ENCODE measurements at places on chromosomes 6 and 20.

GRCh38 chr6:31128093-31128676 lies 7.9 kb upstream of the CDSN start:
- peak; percentile 24 for DNase-seq

DNA sequence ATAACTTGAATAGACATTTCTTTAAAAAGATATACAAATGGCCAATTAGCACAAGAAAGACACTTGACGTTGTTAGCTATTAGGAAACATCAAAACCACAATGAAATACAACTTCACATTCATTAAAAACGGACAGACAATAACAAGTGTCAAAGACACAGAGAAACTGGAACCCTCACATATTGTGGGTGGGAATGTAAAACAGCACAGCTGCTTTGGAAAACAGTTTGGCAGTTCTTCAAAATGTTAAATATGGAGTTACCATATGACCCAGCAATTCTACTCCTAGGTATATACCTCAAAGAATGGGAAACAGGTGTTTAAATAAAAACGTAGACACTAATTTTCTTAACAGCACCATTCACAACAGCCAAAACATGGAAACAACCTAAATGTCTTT lies 100.5 kb upstream of the SLC22A23 start:
- no peak for DNase-seq

DNA sequence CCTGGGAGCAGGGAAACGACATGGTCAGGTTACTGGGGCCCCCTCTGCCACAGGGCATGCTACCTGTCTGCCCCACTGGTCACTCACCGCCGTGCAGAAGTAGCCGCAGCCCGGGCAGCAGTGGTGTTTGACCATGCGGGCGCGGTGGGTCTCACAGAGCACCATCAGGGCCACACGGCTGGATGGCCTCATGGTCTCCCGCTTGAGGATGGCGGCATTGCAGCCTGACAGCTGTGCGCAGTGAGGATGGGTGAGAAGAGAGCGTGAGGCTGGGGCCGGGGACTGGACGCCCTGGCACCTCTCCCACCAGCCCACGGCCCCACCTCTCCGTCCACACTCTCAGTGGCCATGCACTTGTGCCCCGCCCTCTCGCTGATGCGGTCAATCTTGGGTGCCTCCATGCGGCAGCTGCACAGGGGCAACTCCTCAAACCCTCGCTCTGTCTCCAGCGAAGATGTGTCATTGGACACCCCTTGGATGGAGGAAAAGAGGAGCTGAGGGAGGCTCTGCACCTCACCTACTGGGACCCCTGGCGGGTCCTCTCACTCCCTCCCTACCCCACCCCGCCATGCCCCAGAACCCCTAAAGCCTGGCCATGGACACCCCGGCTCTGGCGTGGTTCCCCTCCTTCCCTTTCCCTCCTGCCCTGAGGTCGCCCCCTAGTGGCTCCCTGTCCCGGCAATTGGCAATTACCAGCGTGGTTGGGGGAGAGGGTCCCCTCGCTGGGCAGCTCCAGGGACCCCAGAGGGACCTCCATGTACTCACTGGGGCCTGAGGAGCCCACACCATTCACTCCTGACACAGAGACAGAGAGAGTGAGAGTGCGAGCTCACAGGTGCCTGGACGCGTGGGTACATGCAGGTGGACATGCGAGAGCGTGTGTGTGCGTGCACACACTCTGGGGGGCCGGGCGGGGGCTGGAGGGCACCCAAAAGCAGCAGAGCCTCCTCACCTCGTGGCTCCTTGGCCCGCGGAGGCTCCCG lies 8.9 kb downstream of the EHMT2 start:
- no peak for DNase-seq

- peak; percentile 30 for DNase-seq
Observed at GRCh38 chr20:39289316-39289715, 327.2 kb downstream of the DHX35 start.

DNA sequence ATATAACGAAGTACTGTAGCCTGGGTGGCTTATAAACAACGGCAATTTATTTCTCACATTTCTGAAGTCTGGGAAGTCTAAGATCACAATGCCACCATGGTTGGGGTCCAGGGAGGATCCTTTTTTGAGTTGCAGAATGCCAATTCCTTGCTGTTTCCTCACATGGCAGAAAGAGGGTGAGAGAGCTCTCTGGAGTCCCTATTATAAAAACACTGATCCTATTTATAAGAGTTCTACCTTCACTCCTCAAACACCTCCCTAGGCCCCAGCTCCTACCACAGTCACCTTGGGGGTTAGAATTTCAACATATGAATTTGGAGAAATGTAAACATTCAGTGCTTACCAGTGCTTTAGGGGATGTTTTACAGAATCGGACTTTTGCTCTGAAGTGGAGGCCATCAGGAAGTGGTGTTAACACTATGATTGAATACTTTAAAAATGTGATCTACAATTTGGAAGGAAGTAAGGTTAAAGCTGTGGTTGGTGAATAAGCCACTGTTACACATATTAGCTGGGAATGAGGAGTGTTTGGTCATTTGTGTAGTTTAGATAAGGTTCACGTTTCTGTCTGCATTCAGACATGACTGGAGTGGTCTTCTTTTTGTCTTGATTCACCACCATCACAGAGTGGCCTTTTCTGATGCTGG lies 79.9 kb upstream of the SPTLC3 start:
- DNase-seq = peak; percentile 68

GRCh38 chr6:42152024-42152423 lies 9.6 kb upstream of the C6orf132 start:
- no peak for DNase-seq

DNA sequence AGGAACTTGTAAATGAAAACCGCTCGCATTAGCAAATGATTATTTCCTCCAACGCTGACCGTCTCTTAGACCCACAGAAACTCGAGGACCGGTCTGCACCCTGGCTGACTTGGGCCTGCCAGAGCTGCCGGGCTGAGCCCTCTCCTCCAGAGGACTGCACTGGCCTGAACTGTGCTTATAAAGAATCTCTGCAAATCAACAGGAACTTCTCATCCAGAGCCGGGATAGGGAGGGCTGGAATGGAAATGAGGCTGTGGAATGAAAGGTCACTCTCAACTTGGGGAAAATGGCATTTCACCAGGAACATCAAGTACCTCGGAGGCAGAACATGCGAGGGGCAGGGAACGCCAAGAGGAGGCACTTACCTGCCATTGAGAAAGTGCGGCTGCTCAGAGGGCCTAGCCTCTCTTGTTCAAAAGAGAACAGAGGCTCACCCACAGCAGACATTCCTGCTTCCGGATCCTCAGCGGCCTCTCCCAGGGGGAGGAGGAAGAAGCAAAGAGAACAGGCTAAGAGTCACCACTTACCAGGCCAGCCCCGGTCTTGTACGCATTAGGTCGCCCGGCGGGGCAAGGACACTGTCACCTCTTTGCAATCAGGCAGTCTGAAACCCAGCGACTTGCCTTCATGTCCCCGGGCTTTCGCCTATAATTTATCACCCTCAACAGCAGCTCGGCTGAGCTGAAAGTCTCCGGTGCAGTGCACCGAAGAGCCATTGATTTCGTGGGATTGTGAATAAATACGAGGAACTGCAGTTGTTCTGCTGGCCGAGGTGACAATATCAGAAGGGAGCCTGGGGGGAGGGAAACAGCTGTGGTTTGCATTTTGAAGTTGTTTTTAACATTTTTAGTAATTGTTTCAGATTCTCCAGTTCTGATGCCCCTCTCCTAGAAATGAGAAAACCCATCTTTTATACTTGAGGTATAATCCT lies 37.6 kb downstream of the ZMYND8 start:
- DNase-seq = no peak

DNA sequence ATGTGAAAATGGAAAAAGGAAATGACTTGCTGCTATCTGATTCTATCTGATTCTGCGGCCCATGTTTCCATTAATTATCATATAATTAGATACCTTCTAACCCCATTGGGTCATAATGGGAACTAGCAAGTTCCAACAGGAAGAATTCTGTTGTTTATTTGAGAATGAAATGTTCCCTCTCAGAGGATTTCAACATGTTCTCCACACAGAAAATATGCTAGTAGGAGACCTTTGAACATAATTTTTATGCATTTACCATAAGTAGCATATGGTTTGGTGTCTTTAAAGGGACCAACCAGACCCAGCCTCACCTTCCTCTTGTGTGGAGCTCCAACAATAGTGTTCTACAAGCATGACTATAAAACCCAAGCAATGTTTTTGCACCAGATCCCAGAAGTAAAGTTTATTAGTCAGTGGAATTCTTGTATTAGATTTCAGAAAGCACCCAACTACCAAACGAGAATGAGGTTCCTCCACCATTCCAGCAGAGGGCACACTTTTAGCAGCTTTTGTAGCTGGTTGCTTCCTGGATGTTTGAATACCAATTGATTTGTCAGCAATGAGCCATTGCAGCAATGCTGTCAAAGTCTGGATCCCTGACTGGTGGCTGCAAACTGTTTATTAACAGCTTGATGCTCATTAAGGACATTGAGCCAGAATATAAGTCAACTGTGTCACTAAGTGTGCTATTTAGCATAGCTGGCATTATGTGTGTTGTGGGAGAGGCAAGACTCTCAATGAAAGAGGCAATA lies 143.6 kb upstream of the GJE1 start:
- peak; percentile 83 for DNase-seq

DNA sequence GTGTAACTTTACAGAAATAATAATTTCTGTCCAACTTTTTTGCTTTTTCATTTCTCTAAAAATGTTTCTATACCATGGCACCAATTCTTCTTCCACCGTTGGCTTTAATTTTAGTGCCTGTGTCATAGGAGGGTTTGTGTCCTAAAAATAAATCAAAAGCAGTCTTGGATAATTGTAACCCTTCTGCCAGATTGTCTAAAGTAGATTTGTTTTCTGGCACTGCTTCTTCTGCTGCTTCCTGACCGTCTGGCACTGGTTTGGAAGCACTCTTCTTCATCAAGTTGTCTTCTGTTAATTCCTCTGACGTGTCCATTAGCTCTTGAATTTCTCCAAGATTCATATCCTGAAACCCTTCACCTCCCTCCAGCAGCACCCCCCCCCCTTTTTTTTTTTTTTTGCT lies 33.1 kb downstream of the SCAF8 start:
- DNase-seq = no peak

GRCh38 chr6:72784071-72784470 lies 162.2 kb downstream of the KCNQ5 start:
- no peak for DNase-seq

- DNase-seq = no peak
Observed at GRCh38 chr6:138287144-138287955, 69.1 kb upstream of the PBOV1 start.

DNA sequence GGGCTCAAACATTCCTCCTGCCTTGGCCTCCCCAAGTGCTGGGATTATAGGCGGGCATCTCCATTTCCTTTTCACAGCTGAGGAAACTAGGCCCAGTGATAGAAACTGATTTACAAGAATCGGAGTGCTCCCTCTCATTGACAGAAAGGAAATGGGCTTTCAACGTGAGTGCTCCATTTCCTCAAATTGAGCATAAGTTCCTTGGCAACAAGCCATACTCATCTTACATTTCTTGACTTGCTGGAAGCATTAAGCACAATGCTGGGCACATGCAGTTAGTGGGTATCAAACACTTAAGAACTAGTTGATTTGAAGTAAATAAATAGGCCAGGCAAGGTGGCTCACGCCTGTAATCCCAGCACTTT lies 54.7 kb downstream of the FGD2 start:
- DNase-seq = no peak

DNA sequence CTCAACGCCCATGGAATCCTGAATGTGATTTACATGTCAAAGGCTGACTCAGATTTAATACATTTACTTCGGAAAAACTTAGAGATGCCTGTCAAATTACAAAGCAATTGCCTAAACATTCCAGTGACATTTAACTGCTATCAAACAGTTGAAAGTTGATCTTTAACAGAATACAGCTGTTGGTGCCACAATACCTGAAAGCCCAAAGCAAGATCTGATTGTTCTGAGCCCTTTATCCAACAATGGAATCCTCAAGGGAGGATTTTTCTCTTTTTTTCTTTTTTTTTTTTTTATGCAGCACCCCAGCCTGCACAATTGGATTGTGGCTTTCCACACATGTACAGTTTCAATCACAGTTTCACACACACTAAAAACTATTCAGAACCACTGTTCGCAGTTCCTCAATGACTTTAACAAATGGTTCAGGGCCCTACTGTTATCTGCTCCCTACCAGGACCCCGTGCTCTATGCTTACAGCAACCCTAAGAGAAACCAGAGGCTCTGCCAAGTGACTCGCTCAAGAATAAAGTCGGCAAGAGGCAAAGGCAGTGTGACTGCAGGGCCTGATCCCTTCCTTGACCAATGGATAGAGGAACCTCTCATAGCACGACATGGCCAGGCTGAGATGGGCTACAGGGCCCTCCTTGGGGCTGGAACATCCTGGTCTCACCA lies 33.3 kb downstream of the EPB41L2 start:
- no peak for DNase-seq

GRCh38 chr20:17491488-17491887 lies 39.7 kb downstream of the BFSP1 start:
- DNase-seq = no peak

DNA sequence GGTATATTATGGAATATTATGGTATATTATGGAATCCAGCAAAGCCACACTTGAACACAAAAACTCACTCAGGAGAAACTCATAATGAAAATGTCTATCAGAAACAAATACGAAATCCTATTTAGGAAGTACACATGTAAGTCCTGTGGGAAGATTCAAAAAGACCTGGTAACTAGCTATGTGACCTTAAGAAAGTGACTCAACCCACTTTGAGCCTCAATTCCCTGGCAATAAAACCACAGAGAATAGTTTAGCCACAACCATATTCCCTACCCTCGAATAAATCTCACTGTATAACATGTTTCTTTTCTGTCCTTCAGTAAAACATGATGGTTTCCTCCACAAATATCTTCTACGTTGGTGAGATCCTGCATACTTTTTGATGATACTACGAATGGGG lies 56.4 kb downstream of the ZMYND8 start:
- DNase-seq = no peak

- no peak for DNase-seq
Observed at GRCh38 chr6:30709101-30709868, 7.8 kb downstream of the MDC1 start.

DNA sequence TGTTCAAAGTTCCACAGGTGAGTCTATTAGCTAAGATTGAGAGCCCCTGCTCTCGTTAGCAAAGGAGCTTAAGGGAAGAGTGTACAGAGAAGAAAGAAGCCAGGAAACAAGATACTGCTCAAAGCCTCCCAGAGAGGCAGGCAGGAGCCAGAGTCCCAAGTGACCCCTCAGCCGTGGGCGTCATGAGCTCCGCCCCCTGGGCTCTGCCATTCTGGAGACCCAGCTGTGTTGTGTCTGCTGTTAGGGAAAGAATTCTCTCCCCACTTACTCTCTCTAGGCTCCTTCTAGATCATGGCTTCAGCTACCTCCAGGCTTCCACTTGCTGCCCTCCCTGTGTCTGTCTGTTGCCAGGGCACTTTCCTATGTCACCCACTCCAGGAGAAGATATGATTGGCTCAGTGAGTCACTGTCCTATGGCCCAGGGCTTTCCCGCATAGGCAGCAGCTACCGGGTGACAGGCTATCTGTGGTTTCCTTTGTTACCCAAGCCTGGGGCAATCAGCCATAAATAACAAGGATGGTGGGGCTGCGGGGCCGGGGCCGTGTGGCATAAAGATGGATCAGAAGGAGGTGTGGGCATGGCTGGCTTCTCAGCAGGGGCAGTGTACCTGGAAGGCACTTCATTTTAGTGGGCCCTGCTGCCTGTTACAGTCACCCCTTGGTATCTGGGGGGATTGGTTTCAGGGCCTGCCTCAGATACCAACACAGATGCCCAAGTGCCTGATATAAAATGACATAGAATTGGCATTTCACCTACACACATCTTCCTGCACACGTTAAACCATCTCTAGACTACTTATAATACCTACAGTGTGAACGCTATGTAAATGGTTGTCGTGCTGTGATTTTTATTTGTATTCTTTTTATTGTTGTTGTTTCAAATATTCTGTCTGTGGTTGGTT lies 118.9 kb downstream of the ARMC2 start:
- DNase-seq = no peak

GRCh38 chr6:154039231-154039842 lies at the start of gene OPRM1:
Gene OPRM1, plus strand, starts transcription at chr6:154039240. Its CDS starts 305 bp downstream, at chr6:154039545.
- no peak for DNase-seq

Measured in RKO (cell line).